ENCODE measurements at places on chromosomes 4 and X.

DNA sequence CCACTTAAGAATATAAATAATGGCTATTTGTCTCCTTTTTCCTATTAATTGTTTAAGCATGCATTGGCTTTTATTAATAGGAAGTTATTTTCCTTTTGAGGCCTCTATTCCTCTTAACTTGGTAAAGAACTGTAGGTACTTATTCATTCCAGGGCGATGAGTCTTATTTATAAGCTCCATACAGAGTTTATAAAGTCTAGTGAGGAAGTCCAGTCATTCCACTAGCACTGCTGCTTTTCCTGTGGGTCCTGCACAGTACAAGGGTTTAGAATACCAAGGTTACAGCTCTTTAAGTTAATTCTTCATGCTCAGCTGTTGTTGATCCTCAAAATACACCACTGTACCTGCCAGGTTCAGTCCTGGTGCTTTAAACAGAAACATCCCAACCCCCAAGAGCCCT lies 28.5 kb upstream of the WNK3 start:
- no peak for DNase-seq

DNA sequence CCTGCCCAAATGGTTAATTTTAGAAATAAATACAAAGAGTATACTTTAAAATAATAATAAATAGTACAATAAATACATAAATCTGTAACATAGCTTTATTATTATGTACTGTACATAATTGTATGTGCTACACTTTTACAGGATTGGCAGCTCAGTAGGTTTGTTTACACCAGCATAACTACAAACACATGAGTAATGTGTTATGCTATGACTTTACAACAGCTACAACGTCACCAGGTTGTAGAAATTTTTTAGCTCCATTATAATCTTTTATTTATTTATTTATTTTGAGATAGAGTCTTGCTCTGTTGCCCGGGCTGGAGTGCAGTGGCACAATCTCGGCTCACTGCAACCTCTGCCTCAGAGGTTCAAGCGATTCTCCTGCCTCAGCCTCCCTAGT lies 31.8 kb downstream of the RNF150 start:
- no peak for DNase-seq

DNA sequence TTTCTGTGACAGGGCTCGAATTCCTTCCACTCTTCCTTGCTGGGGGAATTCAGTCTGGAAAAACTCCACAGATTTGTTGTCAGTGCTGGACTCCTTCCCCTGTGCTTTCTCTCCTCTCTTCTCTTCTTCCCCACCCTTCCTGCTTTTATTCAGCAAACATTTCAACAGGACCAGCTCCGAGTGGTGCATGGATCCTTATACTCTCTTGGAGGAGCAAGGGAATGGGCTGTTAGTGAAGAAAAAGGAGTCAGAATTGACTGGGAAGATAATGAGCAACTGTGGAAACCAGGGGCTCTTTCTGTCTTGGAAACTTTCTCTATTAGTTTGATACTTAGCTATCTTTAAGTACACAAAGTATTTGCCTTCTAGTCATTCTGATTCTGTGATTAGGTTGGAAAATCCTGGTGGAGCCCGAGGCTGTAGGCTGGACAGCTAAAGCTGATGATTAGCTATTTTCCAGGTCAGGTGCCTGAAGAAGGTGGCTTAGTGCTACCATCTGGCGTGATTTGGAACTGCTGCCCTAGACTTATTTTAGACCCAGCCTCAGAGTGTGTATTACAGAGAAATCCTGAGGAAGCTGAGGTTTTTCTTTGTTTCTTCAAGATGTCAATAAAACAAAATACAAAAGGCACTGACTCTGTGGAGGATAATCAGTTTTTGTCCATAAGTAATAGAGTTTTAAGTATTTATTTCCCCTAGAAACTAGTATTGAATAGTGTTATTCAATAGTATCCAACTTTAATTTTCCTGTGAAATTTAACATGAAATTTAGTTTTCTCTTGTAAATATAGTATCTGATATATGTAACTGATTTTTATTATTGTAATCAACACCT lies 38.4 kb downstream of the NAP1L5 start:
- DNase-seq: peak; percentile 2

GRCh38 chr4:15238720-15239119 lies 189.1 kb upstream of the C1QTNF7 start:
- no peak for DNase-seq

- no peak for DNase-seq
These were observed 7.3 kb downstream of the SEC24B start for GRCh38 chr4:109440948-109441347.

- no peak for DNase-seq
These were observed 167.4 kb downstream of the GABRB1 start for GRCh38 chr4:47198791-47199190.

GRCh38 chrX:136260776-136261175 lies 9.6 kb upstream of the MAP7D3 start:
- DNase-seq: no peak

GRCh38 chr4:84341559-84341958 lies 157.5 kb downstream of the NKX6-1 start:
- DNase-seq: no peak

- DNase-seq: no peak
These were observed 294.1 kb downstream of the STIM2 start for GRCh38 chr4:27154706-27155105.

DNA sequence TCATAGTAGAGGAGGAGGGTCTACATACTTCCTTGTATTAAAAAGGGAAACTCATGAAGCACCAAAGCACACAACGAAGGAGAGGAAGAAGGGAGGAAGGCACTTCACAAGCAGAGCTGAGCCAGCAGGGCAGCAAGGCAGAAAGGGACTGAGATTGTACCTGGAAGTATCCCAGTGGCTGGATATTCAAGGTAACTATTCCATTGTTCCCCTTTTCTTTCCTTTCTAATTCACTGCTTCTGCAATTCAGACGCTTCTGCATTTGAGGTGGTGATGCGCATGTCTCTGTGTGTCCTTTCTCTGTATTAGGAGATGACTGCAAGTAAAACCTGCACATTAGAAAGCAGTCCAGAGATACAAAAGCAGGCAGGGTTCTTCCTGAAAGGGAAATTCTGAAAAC lies 54.9 kb downstream of the UBQLN2 start:
- no peak for DNase-seq
